Hypothalamus (tissue), 51 donors: ENCODE measurements at places on chromosomes 12 and 14.

- DNase-seq: no peak
Measured at GRCh38 chr12:23211384-23212320, 586.7 kb downstream of the ETNK1 start.

DNA sequence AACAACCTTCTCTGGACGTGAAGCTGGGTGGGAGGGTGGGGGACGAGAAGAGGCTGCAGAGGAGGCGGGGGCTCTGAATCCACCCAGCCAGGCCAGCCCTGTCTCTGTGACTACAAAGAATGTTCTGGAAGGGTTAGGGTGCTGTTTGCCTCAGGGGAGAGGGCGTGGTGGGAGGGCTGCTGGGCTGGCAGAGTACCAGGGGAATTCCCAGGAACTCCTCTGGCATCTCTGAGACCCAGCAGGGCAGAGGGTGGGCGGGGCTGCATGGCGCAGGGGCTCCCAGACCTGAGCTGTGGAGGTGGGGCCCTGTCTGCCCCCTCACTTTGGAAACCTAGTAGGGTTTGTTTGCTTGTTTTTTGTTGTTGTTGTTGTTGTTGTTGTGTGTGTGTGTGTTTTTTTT, 45.5 kb upstream of the FZD10 start:
- no peak for DNase-seq

- no peak for DNase-seq
Measured at GRCh38 chr12:45223868-45224267, 8.0 kb downstream of the ANO6 start.

- no peak for DNase-seq
Measured at GRCh38 chr12:52308806-52309425, 12.3 kb downstream of the KRT83 start.

DNA sequence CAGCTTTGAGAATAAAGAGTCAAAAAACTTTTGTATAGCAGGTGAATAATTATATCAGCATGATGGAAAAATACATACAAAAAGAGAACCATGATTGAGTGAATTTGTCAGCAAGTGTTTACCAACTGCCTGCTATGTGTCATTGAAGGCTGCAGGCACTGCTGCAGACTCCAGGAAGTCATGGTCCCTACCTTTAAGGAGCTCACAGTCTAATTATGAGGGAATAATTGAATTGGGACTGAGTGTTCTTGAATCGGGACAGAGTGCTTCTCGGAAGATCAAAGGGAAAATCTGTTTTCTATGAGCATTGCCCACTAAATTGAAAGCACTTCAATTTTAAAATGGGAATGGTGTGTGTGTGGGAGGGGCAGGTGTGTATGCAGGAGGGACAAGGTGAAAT, 9.5 kb downstream of the OR10AD1 start:
- no peak for DNase-seq

DNA sequence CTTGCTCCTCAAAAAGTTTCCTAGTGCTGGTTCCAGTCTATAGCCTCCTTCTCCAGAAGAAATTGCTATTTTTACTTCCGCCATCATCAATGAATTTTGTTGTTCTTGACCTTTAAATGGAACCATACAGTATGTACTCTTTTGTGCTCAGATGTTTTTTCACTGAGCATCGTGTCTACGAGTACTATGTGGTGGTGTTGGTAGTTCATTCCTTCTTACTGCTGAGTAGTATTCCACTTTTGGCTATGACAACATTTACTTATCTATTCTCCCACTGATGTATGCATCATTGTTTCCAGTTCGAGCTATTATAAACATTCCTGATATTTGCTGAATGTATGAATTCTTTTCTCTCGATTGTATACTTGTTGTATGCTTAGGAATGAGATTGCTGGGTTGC, 28.6 kb downstream of the SLC2A14 start:
- DNase-seq: no peak

GRCh38 chr12:27549801-27550652, 26.0 kb downstream of the PPFIBP1 start:
- no peak for DNase-seq

DNA sequence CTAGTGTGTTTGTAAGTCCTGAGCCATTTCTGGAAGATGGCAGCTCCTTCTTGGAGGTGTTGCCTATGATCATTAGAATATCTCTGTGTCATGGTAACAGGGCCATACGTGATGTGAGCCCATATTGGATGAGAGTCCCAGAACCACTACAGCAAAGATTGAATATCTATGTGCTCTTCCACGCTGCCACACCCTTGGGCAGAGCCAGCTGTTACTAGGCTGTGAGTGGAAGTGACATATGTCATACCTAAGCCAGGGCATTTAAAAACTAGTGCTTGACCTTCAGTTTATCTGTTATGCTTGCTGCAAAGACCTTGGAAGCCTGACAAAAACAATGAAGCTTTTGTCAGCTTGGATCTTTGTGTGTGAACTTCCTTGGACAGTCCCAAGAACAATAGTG, 495.1 kb upstream of the CCDC196 start:
- no peak for DNase-seq

DNA sequence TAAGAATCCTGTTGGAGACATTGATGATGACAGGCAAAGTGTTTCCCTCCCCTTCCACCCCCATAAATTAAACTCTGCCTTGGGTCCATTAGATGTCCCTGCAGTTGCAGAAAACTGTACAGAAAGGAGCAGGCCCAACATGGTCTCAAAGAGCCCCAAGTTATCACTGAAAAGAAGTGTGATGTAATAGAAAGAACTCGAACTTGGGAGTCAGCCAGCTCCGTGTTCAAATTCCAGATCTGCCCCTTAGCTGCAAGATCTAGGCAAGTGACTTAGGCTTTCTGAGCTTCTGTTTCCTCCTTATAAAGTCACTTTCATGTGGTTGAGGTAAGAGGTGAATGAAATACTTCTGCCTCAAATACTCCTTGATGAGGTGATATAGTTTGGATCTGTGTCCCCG, 49.6 kb upstream of the CEP83 start:
- DNase-seq: no peak

DNA sequence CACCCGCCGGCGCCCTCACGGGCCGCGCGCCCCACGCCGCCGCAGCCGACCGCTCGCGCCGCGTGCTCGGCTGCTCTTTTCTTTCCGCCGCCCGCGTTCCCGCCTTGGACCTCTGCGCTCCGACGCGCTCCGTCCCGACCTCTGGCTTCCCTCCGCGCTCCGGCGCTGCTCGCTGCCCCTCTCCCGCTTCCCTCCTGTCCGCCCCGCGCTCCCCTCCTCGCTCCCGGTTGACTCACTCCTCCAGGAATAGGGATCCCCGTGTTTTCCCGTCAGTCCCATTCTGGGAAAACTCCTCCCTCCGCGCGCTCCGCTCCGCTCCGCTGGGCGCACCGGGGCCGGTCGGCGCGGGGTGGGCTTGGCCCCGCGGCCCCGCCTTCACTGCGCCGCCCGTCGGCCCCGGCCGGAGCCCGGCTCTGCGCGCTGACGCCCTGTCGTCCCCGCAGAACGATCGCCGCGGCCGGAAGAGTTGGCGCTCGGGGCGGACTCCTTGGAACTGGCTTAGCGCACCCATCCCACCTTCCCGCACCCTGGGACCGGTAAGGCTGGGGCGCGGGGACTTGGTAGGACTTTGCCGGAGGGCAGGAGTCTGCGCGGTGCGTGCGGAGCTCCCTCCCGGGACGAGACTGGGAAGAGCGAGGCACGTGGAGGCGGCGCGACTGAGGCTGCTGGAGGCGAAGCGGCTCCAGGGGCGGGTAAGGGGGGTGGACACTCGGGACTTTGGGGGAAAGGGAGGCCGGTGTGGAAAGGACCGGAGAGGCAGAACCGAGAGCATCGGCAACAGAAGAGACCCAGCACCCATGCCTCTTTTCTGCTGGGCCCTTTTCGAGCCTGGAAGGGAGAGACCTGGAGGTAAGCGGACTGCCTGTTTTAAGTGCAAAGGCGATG, 550 bp downstream of the TEAD4 start:
- DNase-seq: no peak

GRCh38 chr14:75832621-75833297, 149.0 kb downstream of the TGFB3 start:
- no peak for DNase-seq
